NCI-H69 (cell line): ENCODE measurements at places on chromosomes 13 and 19.

GRCh38 chr13:91115776-91116175 lies 231.7 kb upstream of the MIR17HG start:
- DNase-seq, result no peak

- no peak for DNase-seq
Measured at GRCh38 chr19:33417751-33418150, 44.2 kb downstream of the CEBPG start.

DNA sequence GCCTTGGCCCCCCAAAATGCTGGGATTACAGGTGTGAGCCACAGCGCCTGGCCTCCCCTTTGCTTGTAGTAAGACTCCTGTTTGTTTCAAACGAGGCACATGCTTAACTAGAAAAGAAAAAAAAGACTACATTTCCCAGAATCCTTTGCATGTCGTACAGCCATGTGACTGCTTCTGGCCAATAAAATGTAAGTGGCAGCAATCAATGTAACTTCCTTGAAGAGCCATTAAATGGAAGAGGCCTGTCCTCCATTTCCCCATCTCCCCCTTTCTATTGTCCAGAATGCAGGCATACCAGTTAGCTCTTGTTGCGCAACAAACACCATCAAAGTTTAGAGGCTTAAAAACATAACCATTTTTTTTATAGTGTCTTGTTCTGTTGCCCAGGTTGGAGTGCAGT lies 10.4 kb upstream of the GPR32 start:
- no peak for DNase-seq

DNA sequence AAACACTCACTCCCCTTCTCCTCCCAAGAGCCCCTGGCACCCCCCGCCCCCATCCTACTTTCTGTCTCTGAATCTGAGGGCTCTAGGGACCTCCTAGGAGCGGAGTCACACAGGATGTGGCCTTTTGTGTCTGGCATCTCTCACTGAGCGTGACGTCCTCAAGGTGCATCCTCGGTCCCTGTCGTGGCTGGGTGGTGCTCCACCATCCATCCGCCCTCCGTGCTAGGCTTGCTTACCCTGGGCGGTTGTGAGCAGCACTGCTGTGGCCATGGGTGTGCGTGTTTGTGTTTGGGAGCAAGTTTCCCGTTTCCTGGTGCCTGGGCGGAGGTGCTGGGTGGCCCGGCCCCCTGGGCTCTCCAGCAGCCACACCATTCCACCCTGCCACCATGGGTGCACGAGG lies 12.2 kb downstream of the PLEKHJ1 start:
- DNase-seq, result no peak

GRCh38 chr19:4732680-4733114 lies 9.1 kb upstream of the DPP9 start:
- DNase-seq, result peak; percentile 90

GRCh38 chr19:52961981-52962380 lies 700 bp downstream of the ZNF816 start:
- no peak for DNase-seq

GRCh38 chr19:41917676-41918075 lies 10.6 kb downstream of the ERFL start:
- peak; percentile 18 for DNase-seq

DNA sequence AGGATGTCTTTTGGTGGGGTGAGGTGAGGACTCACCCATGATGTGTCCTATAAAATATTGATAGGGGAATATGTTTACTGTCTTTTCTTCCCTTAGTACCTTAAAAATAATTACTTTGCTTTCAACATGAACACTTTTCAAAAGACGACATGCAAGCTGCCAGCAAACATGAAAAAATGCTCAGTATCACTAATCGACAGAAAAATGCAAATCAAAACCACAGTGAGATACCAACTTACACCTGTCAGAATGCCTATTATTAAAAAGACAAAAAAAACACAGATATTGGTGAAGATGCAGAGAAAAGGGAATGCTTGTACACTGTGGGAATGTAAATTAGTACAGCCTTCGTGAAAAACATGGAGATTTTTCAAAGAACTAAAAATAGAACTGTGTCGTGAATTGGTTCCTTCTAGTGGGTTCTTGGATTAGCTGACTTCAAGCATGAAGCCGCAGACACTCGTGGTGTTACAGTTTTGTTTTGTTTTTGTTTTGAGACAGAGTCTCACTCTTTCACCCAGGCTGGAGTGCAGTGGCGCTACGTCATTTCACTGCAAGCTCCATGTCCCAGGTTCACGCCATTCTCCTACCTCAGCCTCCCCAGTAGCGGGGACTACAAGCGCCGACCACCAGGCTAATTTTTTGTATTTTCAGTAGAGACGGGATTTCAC lies 160.9 kb downstream of the FGF9 start:
- no peak for DNase-seq

GRCh38 chr19:45616704-45617017 lies 14.6 kb upstream of the GPR4 start:
- DNase-seq, result no peak

GRCh38 chr19:3987619-3988371 lies 2.5 kb upstream of the EEF2 start:
- DNase-seq, result peak; percentile 92

GRCh38 chr19:9883231-9883758 lies 48.2 kb downstream of the PIN1 start:
- peak; percentile 65 for DNase-seq

DNA sequence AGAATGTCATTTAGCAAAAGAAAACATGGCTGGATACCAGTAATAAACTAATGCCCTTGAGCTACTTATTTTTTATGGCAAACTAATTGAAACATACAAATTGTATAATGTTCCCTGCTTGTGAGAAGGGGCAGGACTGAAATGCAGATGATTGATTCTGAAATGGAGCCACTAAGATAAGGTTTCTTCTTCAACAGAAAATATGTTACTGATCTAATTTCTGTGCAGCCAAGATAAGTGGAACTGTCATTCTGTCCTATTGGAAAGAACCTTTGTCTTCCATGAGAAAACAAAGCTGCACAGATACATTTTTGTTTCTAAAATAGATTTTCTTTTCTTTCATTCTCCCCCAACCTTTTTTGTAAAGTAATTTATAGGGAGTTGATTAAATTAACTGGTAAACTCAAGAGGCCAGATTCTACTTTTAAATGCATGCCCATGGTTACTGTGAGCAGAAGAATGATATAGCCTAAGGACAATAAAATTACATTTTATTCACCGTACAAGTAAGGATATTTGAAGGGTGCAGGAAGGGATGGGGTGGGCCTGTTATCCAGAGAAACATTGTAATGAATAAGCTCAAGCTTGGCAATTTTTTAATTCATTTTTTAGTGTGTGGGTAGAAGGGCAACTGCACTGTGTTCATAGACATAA lies 39.9 kb downstream of the STARD13 start:
- DNase-seq, result no peak

- peak; percentile 93 for DNase-seq
Measured at GRCh38 chr13:87356314-87356713, 314.9 kb upstream of the SLITRK5 start.

DNA sequence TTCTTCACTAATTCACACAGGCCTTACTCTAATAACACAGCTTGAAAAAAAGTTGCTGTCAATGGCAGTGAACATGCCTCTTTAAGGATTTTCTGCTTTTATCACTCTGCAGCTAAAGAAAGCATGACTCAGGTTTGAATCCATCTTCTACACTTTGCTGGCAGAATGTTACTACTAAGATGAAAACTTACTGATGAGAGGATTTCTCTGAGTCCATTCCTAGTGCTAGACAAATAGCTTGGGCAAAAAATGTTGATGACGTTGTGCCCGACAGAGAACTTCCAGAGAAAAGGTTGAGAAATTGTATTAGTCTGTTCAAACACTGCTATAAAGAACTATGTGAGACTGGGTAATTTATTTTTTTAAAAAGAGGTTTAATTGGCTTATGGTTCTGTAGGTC lies 572.0 kb downstream of the IRS2 start:
- no peak for DNase-seq

- no peak for DNase-seq
Measured at GRCh38 chr19:53594811-53595509, 36.8 kb upstream of the DPRX start.

DNA sequence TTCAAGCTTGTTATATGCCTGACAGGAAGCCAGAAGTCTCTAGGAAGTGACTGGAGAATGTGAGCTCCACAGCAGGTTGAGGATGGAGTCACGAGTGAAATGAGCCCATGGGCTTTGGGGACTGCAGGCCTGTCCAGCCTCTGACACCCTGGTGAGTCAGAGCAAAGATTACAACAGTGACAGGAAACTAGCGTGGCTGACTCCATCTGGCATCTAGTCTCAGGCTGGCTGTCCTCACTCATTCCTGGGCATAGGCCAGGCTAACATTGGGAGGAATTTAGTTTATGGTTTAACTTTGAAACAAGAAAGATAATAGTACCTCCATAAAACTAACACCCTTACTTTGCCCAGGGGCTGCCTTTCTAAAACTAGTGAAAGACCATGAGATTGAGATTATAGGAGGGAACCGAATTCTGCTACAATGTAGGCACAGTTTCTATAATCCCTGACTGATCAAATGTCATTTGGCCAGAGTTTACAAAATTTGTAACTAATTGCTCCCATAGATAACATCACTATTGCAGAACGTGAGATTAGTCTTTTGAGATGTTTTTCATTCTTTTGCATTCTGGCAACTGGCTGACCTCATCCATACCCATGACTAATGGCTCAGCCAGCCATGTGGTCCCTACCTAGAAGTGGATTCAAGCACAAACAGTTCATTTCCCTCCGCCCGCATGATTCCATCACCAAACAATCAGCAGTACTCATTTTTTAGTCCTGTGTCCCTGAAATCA lies 28.4 kb downstream of the PSG1 start:
- DNase-seq, result no peak

GRCh38 chr13:31775148-31775547 lies 35.8 kb downstream of the RXFP2 start:
- DNase-seq, result no peak

GRCh38 chr13:71252184-71252704 lies 614.8 kb downstream of the DACH1 start:
- no peak for DNase-seq

GRCh38 chr19:19505669-19506326 lies 9.6 kb downstream of the TSSK6 start:
- DNase-seq, result no peak

GRCh38 chr13:30915691-30916541 lies 9.8 kb downstream of the MEDAG start:
- DNase-seq, result peak; percentile 65

- DNase-seq, result no peak
Measured at GRCh38 chr19:49727217-49728030, 35.7 kb downstream of the TSKS start.

GRCh38 chr13:73715114-73715910 lies 418.9 kb downstream of the KLF12 start:
- no peak for DNase-seq

GRCh38 chr13:106083620-106084350 lies 451.7 kb downstream of the EFNB2 start:
- peak; percentile 69 for DNase-seq

DNA sequence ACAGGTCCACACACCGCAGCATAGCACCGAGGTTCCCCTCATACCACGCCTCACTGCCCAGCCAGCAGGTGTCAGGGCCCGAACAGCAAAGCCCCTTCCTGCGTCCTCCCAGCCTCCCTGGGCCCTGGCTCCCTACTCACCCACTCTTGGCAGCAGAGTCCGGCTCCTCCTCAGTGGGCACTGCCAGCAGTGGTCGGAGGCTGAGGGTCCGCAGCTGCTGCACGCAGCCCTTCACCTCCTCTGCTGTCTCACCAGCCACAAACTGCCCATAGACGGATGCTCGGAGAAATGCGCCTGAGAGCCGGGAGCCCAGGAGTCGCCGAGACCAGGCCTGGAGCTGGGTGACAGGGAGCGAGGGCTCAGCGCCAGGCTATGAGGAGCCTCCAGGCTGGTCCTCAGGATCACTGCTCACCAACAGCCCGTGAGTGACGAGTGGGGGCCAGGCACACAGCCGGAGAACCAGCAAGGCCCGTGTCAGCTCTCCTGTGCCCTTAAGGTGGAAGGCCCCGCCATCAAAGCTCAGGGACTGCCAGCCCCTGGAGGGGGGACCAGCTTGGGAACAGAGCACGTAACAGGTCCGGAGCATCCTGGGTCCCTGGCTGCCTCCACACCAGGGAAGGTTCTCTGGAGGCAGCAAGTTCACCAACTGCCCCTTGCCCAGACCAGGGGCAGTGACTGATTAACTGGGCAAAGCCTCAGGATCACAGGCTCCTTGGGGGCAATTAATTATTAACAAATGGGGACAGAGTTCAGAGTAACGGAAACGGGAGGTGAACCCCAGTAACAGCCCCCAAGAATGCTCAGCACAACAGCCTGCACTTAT lies at the start of gene PRODH2:
PRODH2 (minus strand) TSS at position 626 of the 823 bp plus-strand sequence; CDS start at position 586, 40 bp downstream.
- DNase-seq, result no peak

DNA sequence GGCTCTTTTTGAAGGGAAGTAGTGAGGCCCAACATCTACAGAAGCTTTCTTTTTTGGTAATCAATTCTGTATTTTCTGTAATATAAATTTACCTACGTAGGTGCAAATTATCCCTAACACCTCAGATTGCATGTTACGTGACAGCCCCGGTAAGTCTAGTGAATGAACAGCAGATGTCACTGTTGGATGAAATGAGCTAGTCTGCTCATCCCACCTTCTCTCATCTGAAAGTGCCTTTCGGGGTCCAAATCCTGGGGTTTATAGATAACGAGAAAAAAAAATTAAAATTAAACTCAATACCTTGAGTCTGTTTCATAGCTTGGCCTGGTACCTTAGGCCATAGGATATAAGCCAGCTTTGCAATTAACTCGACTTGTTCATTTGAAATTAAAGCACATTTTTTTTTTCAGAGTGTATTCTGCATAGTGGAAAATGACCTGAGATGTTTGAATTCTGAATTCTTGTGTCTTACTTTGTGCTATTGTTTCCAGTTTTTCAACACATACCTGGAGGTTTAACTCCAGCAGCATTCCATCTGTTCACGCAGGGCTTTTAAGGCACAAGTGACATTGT lies 548.2 kb downstream of the GPC5 start:
- DNase-seq, result peak; percentile 83

DNA sequence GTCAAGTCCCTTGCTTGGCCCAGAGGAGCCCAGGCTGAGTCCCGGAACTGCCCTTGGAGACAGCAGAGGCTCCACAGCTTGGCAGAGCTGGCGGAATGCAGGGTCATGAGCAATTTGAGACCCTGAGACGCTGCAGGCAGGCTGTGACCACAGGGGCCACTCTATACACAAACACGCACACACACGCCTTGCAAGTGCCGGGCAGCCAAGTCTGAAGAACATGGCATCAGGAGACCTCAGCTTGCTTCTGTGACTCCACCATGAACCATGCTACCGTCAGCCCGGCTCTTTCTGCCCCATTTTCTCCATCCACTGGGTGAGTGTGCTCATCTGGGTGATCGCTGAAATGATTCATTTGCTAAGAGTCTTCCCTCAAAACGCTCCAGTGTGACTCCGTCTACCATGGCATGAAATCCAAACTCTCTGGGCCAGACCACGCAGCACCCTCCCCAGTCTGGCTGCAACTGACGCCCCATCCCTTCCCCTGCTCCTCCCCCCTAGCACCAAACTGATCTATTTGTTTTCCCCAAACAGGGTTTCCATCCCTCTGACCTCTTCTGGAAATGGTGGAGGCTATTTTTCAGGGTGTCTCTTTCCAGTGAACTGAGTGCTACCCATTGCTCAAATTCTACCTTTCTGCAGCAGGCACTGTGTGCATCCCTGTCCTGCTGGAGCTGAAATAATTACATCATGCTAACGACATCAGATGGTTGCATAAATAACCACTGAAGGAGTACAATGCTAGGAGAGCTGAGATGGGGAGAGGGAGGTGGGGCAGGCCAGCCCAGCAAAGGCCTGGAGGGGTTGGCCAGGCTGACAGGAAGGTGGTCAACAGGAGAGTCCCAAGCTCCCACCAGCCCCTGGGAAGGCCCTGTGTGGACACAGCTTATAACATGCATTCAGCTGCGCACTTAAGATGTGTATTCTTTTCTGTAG lies 3.1 kb downstream of the CARS2 start:
- peak; percentile 56 for DNase-seq

- peak; percentile 56 for DNase-seq
Measured at GRCh38 chr19:52527956-52528351, 486 bp downstream of the ZNF808 start.

- DNase-seq, result no peak
Measured at GRCh38 chr19:43743059-43743458, 11.7 kb downstream of the SMG9 start.
